ENCODE measurements at places on chromosomes 6 and 20.
A peak's percentile ranks its signal among the peaks of the same experiment; 100 is the strongest.

GRCh38 chr6:151765444-151765886, 42.0 kb upstream of the ESR1 start:
- peak; percentile 80 for DNase-seq

DNA sequence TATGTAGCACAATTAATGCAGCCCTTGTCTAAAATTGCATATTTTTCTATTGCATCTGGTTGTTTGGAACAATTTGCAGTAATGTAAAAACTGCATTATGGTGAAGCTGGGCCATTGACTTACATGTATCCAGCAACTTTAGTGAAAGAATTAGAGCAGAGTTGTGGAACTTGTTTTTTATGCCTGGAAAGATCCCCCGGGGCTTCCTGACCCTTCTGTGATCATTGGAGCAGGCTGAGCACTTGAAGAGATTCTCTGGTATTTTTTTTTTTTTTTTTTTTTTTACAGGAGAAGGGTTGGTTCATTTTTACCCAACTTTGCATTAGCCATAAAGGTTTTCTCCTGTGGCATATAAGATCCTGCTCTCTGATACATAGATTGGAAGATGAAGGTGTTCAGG, 45.0 kb downstream of the LIN28B start:
- no peak for DNase-seq

- no peak for DNase-seq
These were observed 128.9 kb upstream of the ZNF217 start for GRCh38 chr20:53722515-53723036.

GRCh38 chr6:85565736-85566135, 27.9 kb downstream of the SNX14 start:
- DNase-seq = no peak

DNA sequence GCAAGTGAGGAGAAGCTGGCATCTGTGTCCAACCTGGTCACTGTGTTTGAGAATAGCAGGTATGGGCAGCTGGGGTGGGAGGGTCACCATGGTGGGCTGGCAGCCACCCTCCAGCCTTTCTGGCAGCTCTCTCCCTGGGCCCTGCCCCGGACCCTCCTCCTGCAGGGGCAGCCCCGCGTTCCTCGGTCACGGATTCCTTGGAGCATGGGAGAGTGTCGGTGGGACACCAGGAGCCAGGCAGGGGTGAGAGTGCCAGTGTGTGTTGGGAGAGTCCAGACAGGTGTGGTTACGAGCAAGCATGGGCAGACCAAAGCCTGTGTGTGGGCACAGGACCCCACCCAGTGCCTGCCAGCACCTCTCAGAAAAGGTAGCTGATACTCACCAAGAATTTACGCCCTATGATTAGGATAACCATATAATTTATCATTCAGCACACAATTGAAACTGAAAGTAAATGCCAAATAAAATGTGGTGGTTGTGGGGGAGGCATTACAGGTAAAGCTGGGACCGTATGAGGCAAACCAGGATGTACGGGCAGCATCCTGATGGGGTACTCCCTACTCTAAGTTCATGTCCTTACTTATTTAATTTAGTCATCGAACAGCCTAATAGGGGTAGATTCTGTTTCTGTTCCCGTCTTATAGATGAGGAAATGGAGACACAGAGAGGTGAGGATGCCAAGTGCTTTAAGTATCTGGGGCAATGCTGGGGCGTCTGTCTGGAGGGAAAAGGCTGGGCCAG, 542 bp downstream of the FGD2 start:
- no peak for DNase-seq

DNA sequence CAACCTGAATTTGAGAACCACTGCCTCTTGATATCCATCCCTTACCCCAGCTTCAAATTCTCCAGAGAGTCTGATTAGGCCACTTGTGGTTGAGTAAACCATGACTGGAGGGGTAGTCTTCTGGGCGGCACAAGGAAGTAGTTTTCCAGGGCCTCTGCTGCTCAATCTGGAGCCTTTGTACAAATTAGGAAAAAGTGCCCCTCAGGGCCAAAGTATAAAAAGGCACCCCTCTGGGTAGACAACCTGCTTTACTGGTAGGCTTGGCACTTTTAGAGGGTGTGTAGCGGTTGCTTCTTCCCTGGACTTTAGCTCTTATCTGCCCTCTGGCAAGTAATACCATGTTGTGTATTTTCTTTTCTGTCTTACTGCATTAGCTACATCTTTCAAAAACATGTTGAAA, 32.9 kb upstream of the RPL7L1 start:
- DNase-seq = no peak

DNA sequence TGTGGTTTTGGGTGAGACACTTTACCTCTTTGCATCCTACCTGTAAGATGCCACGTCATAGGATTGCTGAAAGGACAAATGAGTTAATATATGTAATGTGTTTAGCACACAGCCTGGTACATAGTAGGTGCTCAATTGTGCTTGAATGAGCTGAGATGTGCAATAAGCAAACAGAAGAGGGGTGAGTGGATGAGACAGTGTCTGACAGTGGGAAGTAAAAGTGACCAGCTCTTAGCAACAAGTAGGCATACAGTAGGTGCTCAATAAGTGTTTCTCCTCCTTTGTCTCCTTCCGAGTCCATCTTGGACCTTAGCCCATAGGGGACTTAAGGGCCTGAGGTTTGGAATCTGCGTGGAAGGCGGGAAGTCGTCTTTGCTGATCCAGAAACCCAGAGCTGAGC, 104.7 kb downstream of the CEBPB start:
- DNase-seq = no peak

GRCh38 chr6:146028252-146028795, 538 bp upstream of the GRM1 start:
- DNase-seq = peak; percentile 46

- DNase-seq = no peak
These were observed 45.2 kb downstream of the PLCG1 start for GRCh38 chr20:41182296-41183212.

DNA sequence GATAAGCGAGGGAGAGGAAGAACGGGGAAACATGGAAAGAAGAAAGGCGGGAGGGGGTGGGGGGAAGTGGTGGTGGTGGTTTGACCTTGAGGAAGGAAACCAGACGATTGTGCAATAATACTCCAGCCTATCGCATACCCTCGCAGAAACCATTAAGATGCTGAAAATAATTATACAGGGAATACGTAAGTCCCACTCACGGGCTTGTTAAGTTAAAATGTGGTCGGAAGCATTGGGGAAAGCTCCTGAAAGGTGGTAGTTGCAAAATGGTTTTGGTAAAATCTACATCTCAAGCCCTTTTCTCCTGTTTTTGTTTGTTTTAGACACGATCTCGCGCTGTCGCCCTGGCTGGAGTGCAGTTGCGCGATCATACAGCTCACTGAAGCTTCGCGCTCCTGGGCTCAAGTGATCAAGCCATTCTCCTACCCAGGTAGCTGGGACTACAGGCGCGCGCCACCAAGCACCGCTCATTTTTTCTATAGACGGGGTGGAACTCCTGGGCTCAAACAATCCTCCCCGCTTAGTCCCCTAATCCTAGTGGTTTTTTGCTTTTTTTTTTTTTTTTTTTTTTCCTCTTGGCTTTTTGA, 128.9 kb upstream of the ZNF184 start:
- DNase-seq = peak; percentile 77
